NCI-H187 treated with DMSO at 0.1 percent for 48 hours (cell line): ENCODE measurements at places on chromosomes 7 and 10.

- DNase-seq: no peak
Measured at GRCh38 chr10:78630944-78631838, 437.6 kb upstream of the ZMIZ1 start.

GRCh38 chr7:96069401-96069800 lies 252.5 kb downstream of the SLC25A13 start:
- no peak for DNase-seq

GRCh38 chr7:129247087-129247486 lies 22.3 kb downstream of the AHCYL2 start:
- DNase-seq: no peak

GRCh38 chr7:152025937-152026890 lies 740 bp downstream of the GALNT11 start:
- DNase-seq: no peak

GRCh38 chr7:47710201-47710935 lies 128.5 kb upstream of the TNS3 start:
- no peak for DNase-seq

DNA sequence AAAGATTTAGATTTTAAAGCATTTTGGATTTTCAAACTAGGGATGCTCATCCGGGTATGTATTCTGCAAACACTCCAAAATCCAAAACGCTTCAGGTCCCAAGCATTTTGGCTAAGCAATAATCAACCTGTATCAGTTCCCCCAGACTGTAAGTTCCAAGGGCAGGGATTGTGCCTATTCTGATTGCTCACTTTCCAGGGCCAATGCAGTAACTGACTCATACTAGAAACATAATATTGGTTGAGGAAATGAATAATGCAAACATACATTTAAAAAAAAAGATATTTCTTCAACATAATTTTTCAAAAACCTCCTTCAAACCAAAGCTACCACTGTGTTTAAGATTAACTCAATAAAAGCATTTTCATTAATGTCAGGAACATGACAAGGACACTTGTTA lies 69.5 kb downstream of the HIBADH start:
- DNase-seq: no peak

GRCh38 chr7:110760341-110760740 lies 330.6 kb upstream of the LRRN3 start:
- no peak for DNase-seq

- DNase-seq: no peak
Measured at GRCh38 chr7:30363778-30364563, 79.6 kb downstream of the ZNRF2 start.

DNA sequence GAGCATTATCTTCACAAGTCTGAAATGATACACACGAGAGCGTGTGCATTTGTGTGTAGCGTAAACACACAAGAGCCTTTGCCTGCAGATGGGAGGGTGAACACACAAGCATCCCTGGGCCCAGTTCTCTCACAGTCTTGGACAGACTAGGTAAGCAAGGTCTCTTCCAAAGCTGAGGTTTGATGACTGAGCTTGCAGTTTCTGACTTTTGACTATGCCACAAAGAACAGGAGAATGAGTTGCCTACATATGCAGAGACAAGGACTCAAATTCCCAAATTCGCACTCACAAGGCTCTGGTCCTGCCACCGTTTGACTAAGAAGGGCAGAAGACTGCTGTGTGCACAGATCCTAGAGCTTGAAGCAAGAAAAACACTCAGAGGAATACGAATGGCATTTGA lies 55.8 kb downstream of the FAM53B start:
- no peak for DNase-seq

DNA sequence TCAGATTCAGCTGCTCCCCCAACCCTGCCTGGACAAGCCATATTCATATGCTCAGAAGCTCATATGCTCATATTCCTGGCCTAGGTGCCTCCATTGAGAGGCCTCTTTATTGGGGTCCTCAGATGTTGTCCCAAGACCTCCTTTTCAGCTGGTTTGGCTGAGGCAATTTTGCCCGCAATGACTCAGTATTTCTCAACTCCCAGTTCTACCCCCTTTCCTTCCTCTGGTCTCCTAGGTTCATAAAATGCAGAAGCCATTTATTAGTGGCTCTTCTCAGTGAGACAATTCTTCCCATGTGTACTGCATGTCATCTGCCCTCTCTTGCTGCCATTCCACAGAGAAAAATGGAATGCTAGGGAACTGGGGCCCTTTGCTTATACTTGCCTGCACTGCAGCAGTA lies 110.7 kb downstream of the INHBA start:
- DNase-seq: no peak

DNA sequence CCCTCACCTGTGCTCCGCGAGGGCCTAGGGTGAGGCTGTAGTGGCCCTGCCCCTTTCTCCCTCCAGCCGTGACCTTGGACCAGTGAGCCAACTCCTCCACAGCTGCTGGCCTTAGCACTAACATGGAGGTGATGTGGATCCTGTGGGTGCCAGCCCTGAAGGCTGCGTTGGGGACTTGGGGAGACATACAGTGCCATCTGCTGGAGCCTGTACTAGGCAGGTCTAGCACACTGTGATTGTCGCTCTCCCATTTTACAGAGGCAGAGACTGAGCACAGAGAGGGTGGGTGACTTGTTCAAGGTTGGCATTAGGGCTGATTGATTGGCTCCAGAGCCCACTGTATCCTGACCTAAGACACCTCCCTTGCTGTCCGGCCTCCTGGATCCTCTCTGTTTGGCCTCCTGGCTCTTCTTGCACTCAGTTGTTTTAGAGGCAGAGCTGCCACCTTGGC lies 37.6 kb downstream of the PRF1 start:
- no peak for DNase-seq

- no peak for DNase-seq
Measured at GRCh38 chr7:22363756-22364422, 6.9 kb upstream of the RAPGEF5 start.

- DNase-seq: no peak
Measured at GRCh38 chr10:6089334-6090219, 743 bp downstream of the RBM17 start.

DNA sequence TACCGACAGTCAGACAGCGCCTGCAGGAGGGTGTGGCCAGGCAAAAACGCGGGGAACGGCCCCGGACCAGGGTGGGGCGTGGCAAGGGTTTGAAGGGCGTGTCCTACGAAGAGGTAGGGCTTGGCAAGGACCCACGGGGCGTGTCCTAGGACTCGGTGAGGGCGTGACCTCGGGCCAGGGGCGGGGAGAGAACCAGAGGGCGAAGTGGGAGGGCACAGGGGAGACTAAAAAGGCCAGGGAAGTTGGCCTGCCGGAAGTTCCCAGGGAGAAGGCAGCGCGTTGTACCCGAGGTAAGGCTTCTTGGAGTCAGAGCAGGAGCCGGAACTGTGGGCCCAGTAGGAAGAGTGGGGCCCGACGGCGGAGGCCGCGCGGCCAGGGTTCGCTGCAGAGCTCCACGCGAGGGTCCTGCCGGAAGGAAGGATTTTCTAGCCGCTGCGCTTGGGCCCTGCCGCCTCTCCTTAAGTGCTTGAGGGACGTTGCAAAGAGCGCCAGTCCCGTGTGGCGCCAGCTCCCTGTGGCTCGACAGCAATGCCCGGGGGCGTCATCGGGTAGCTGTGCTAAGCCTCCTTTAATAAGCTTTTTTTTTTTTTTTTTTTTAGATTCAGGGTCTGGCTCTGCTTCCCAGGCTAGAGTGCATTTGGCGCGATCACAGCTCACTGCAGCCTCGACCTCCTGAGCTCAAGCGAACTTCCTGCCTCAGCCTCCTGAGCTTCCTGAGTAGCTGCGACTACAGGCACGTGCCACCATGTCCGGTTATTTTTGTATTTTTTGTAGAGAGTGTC lies at the start of gene PTER:
Gene PTER (plus strand): TSS at position 253 of the 782 bp plus-strand sequence. CDS start 47,375 bp downstream, outside the sequence.
- peak; percentile 67 for DNase-seq

DNA sequence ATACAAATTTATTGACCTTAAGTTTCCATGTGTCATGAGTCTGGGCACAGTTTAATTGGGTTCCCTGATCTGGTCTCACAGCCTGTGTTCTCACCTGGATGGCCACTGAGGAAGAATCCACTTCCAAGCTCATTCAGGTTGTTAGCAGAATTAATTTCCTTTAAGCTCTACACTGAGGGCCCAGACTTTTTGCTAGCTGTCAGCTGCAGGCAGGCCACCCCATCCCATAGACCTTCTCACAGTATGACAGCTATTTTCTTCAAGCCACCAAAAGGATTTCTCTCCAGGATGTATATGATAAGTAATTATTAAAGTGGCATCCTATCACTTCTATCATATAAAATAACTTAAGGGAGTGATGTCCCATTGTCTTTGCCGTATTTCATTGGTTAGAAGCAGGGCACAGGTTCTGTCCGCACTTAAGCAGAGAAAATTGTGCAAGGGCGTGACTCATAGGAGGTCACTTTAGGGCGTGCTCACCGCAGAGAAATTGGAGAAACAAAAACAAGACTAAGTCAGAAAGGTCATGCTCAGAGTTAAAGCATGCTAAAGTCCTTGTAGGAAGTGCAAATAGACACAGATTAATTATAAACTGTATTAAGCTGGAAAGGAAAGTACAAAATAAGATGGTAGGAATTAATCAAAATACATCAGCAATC lies 109.9 kb downstream of the AHR start:
- no peak for DNase-seq

GRCh38 chr10:11724938-11725776 lies 17.0 kb upstream of the ECHDC3 start:
- no peak for DNase-seq

DNA sequence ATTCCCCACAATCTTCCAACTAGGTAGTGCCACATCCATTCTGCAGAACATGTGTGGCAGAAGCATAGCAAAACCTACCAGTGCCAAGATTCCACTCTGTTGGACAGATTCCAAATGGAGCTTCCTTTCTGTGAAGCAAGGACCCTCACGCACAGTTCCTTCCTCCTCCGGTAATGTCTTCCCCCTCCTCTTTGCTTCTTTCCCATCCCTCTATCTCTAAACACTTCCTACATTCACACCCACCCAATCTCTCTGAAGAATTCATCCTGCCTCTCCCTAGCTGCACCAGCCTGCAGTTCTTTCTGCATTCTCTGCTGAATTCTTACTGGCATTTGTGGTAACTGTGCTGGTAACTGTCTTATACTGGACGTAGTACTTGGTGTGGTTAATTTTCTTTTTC lies 124.9 kb downstream of the RNLS start:
- no peak for DNase-seq
